Hematopoietic multipotent progenitor cell treated with erythropoietin and hydrocortisone succinate and interleukin-3 and kit ligand, for 6 days (in vitro differentiated cells): ENCODE measurements at places on chromosomes 6 and 20.

- no peak for DNase-seq
Measured at GRCh38 chr6:128672023-128672422, 151.6 kb upstream of the PTPRK start.

- DNase-seq: peak; percentile 17
Measured at GRCh38 chr6:52537001-52537753, 39.7 kb downstream of the TRAM2 start.

DNA sequence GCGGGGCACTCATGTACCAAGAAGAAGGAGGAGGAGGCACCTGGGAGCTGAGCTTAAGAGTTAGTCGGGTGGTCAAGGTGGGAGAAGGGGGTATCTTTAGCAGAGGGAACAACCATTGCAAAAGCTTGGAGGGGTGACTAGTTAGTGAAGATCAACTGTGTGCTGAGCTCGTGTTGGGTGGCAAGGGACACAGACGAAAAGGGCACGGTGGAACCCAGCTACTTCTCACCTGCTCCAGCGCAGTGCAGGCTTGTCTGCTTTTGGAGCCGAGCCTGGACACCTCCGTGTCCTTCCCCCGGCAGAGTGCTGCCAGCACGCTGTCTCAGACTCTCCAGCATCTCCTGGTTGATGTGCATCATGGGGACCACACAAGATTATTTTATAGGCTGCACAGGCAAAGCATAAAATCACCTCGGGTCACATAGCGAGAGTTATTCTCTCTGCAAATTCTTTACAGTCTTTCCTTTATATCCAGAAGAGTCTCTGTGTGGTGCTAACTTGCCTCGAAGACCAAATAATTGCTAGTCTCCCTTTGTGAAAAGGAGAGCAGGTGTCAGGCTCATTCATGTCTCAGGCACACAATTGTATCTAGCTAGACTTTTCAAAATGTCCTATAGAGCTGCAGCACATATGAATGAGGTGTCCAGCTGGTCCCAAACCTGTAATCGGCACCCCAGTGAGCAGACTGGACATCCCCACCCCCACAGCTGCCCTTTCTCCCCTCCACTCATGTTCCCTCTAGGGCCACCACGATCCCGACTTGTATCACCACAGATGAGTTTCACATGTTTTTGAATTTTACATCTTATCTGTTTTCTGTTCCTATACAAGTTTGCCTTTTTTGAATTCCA lies 123.4 kb downstream of the CEBPB start:
- DNase-seq: no peak

DNA sequence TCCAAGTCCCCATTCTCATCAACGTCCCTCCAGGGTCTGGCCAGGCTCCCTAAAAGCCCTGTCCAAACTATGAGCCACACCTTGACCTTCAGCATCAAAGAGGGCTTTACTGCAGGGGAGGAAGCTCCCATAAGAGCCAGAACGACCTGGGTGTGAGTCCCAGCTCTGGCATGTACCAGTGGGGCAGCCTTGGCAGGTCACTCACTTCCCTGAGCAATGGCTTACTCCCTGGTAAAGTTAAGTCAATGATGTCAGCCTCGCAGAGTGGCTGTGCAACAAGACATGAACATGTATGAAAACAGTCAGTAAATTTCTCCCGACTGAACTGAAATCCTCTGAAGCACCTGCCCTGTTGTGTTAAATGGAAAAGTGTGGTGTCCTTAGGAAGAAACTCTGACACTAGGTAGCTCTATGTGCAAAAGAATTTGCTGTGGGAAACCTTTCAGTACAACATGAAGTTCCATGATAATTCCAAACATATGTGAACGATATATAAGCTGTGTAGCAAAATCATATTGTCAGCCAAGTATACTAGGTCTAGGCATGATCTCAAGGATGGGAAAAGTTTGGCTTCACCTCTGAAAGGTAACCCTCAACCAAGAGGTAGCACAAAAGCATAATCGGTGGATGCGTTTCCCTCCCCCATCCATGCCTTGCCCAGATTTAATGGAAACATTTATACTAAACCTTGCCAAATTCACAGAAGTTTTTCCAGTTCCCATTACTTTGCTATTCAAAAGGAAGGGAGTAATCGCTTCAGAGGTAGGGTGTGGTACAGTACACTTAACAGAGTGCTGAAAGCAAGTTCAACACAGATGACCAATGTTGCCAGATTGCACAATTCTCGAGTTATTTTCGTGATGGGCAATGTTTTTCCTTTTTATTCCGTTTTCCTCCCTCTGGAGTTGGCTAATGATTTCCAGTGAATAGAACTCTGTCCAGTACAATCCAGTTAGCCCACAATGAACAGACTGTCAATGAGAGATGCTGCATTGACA lies 49.0 kb upstream of the RANBP9 start:
- no peak for DNase-seq

- DNase-seq: peak; percentile 69
Measured at GRCh38 chr6:106090001-106090400, 3.9 kb downstream of the PRDM1 start.

DNA sequence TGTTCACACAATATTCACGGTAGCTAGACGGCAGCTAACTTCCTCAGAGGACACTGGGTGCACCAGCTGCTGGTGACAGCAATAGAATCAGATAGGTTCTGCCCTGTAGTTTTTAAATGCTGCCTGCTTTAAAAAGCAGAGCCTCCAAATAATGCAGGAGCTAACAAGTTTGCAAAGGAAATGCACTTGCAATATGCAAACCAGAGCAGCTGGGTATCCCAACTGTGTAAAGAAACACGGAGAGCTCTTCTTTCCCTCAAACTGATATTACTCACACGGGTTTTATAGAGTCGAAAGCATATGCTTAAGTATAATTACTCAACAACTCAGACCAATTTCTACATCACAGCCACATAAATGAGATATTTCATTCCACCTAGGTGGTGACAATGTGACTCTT lies 432.7 kb downstream of the TFAP2A start:
- no peak for DNase-seq

- DNase-seq: no peak
Measured at GRCh38 chr6:162572240-162572639, 155.3 kb downstream of the PRKN start.

DNA sequence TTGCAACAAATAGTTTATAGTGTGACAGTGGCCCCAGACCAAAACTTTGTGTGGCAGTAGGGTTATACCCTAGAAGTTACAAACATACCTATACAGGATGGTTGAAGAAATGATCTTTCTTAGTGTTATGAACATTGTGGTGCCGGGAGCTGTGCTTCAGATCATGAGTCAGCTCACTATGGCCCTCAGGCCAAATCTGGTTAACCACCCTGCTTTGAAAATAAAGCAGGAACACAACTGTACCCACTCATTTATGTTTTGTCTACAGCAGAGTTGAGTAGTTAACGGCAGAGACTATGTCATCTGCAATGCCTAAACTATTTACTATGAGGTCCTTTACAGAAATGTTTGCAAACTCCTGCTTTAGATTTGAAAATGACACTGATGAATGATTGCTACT lies 24.3 kb downstream of the AKAP7 start:
- no peak for DNase-seq

GRCh38 chr6:146912730-146913685 lies 291.2 kb upstream of the STXBP5 start:
- peak; percentile 36 for DNase-seq

GRCh38 chr6:12957321-12958051 lies 240.9 kb downstream of the PHACTR1 start:
- DNase-seq: peak; percentile 68

DNA sequence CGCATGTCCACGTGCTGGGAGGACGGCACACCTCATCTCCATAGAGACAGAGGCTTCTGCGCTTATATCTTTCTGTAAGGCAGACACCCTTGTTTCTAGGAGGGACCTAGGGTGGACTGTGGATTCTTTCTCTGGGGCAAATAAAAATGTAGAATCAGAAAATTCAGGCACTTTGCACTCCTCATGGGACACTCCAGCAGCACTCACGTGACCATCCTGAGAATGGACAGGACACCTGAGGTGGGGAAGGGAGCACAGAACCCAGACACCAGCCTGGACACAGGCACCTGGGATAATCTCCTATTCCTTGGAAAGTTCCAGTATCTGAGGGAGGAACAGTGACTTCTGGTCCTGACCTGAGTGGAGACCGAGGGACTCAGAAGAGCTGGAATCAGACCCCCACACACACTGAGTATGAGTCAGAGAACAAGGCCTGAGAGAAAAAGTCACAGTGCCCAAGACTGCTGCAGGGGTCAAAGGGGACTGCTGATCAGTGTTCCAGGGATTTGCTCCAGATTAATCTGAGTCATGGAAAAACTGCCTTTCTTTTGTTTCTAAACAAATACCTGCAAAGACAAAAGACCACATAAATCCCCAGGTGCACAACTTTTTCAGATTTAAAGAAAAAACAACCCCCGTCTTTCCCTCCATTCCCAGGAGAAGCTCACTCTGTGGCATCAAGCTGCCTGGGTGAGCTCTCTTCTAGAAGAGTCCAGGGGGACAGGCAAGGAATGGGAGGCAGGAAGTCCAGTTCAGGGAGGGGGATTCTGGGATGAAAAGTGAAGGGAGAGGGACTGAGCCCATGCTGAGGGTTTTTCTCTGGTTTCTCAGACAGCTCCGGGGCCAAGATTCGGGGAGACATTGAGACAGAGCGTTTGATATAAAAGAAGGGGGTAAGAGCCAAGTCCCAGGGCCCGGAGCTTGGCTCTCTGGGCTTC lies 35.6 kb upstream of the MICB start:
- no peak for DNase-seq

DNA sequence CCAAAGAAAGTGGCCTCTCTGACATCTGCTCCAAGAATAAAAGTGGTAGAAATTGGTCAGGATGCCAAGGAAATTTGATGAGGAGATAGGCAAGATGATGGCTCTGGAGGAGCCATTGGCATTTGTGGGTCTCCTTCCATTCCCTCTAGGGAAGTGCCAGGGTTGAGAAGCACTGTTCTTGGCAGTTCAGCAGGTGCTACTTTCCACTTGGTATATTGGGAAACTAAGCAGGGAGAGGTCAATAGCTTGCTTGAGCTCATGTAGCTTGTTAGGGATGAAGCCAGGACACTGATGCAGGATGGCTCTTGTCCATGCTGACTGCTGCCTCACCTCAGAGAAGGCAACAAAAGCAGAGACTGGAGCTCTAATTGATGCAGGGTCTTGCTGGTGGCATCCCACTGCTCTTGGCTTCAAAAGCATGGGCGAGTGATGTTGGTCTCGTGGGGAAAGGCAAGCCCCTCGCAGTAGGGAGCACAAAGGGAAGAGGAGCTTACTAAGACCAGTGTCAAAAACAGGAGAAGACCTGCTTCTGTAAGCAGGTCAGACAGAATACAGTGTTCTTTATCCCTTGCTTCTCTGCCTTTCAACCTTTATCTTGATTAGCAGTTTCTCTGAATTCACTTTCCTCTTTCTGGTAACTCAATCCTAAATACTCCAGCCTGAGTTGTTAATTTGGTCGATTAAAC lies 73.1 kb upstream of the RIPOR2 start:
- peak; percentile 61 for DNase-seq

DNA sequence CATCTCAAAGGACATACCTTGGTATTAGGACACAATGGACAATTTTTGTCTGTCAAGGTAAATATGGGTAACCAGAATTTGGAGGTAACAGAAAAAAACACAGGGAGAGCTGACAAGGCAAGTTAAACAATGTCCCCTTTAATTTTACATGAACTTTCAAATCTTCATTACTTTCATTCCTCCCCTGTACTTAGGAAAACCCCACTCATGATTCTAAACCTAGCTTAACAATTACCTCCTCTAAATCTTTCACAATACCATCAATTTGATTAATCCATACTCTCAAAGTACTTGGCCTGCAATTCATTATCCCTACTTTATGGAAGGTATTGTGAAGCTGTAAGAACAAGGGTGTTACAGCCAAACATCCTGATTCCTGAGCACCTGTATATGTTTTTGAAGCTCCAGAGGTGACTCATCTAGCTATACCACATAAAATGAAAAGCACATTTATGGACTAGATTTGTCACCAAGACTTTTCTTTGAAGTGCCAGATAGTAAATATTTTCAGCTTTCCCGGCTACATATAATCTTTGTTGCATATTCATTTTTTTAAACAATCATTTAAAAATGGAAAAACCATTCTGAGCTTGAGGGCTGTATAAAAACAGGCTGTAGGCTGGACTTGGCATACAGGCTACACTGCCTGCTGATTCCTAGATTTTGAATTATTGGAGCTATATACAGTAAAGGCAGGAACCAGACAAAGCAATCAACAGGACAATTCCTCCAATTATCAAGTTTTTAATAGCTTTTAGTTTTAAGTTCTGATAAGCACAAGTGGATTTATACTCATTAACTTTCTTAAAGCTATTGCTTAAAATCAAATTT lies 22.9 kb downstream of the DEK start:
- DNase-seq: no peak

GRCh38 chr6:142300302-142300701 lies 1.5 kb upstream of the ADGRG6 start:
- DNase-seq: no peak

DNA sequence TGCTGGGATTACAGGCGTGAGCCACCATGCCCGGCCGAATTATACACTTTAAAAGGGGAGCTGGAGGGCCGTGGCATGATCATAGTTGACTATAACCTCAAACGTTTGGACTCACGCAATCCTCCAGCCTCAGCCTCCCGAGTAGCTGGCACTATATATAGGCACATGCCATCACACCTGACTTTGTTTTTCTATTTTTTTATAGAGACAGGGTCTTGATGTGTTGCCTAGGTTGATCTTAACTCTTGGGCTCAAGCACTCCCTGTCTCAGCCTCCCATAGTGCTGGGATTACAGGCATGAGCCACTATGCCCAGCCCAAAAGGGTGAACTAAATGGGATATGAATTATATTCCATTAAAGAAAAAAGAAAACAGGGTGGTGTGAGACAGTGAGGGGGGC lies 7.8 kb downstream of the PTGIS start:
- DNase-seq: no peak

DNA sequence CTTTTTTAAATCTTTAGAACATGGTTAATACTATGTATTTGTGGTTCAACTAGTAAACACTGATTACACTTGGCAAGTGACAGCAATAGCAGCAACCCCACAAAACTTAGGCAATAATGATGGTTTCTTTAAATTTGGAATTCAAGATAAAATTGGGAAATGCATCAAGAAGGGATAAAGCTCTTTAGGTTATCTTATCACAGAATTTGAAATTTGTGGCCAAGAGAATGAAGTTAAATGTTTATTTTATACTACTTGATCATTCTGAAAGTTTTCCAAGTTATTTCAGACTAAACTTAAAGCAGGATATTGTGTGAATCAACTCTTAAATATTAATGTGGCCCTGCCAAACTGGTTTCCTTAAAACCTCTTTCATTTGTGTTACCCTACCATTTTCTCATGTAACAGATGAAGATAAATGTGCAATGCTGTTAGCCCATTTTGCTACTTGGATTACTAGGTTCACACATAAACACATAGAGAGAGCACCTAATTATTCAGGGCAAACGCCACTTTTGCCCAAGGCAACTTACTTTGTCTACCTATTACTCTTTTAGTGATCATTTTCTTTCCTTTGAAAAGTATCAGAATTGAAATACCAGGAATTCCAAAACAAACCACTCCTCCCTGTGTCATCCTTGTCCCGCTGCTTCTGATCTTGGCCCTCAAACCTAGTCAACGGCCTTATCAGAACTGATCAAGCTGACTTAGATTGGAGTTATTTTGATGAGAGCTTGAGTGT lies 186.7 kb upstream of the TENT5A start:
- peak; percentile 14 for DNase-seq
